ENCODE measurements at places on chromosomes 3 and 15.

DNA sequence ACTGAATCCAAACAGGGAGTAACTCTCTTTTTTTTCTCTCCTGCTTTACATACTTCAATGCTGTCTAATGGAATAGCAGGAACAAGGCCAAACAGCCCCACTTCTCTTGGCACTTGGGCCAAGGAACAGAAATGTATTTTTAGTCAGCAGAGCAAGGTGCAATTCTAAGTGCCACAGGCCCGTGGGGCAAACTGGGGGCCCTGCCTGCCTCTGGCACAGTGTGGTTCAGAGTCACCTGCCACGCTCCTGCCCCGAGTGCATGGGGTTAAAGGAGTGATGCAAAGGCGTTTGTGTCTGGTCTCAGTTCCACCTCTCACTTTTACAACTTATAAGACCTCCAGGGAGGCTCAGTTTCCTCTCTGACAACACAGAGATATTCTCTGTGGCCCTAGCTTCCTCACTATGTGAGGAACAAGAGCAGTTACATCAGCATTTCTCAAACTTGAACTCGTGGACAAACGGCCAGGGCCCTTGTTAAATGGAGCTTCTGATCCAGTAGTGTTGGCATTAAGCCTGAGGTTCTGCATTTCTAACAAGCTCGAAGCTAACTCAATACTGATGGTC is 51.3 kb downstream of the LRIG1 start:
- no peak for DNase-seq

DNA sequence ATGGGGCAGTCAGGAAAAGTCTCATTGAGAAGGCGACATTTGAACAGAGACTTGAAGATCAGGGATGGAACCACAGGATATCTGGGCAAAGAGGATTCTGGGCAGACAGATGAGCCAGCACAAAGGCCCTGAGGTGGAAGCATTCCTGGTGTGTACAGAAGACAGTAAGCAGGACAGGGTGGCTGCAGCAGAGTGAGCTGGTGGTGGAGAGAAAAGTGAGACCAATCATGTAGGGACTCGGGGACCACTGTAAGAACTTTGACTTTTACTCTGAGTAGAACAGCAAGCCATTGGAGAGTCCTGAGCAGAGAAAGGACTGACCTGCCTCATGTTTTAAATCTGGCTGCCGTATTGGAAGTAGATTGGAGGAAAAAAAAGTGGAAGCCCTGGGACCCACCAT is 29.9 kb upstream of the LRRFIP2 start:
- no peak for DNase-seq

- DNase-seq = no peak
Measured at GRCh38 chr3:5332270-5332956, 144.9 kb downstream of the EDEM1 start.

GRCh38 chr3:43159876-43160255 is 54.0 kb upstream of the POMGNT2 start:
- no peak for DNase-seq

DNA sequence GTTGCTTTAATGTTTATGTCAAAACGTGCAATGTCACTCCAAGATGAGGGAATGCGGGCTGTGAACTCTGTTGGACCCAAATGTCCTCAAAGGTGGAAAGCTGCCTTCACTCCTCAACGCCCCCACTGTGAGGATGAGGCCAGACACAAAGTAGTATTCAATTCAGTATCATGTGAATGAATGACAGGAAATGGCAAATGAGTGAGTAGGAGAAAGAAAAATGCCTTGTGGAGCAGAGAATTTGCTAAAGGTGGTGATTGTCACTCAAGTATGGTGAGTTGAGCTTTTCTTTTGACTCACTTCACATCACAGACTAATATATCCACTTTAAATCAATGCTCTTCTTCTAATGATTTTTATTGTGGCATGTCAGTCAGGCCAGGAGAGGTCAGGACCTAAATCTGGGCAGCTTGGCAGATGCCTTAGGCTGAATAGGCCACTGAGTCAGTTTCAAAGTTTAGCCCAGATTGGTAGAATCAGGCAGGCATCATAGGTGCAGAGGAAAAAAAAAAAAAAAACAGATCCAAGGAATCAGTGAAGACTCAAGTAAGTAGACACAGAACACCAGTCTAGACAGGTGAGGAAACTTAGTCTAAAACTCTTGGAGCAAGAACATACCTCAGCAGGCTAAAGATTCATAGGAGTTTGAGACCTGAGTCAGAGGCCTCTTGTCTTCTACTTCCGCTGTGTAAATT is 71.0 kb upstream of the ZBED2 start:
- peak; percentile 1 for DNase-seq

DNA sequence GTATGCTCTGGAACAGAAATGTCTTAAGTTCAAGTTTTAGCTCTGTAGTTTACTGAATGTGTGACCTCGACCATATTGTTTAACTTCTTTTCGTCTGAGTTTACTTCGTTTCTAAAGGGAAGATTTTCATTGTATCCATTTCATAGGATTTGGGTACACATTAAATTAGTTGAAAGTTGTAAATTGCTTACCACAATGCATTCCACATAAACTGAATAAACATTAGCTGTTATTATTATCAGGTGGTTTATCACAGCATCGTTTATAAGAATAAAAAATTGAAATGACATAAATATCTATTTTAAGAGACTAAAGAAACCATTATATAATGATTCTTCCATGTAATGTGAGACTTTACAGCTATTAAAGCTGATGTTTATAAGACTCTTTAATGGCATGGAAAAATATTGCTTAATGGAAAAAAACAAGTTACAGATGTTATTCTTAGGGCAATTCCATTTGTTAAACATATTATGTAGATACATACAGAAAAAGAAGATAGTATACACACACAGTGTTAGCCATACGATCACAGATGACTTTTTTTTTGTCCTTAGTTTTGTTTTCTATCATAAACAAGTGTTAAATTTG is 342.3 kb upstream of the SGO1 start:
- no peak for DNase-seq

- no peak for DNase-seq
Measured at GRCh38 chr3:5217824-5218595, 30.5 kb downstream of the EDEM1 start.
